Keratinocyte (primary cell): ENCODE measurements at places on chromosomes 2 and 18. TPM values are rescaled to one million over a fixed set of nuclear protein-coding genes. Genes with fewer than 3 reads are reported as not detected.

DNA sequence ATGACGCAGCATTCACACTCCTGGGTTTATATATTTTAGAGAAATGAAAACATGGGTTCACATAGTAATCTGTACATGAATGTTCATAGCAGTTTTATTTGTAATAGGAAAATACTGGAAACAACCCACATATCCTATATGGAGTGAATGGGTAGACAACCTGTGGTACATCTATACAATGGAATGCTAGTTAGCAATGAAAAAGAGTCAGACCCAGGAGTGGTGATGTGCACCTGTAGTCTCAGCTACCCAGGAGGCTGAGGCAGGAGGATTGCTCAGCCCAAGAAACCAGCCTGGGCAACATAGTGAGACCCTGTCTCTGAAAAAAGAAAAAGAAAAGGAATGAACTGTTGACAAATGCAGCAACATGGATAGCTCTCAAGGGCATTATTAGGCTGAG, 25.9 kb downstream of the AFTPH start:
- H3K27ac ChIP-seq: no peak overlapping the region
- peaks cover 5% of the 10 kb centered on the region for H3K36me3 ChIP-seq
- H3K27me3 ChIP-seq: no peaks in the 10 kb centered on the region
- no peak for DNase-seq

DNA sequence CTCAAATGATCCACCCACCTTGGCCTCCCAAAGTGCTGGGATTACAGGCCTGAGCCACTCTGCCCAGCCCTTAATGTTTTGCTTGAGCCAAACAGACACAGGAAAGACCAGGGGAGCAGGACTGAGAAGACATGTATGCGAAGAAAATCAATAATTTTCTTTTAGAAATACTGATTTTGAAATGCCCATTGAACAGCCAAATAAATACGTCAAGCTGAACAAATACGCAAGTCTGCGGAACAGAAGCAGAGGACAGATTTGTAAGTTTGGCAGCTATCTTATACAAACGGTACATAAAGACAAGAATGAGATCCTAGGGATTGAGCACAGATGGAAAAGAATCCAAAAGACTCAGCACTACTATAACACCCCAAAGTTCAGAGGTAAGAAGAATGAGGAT, 20.8 kb downstream of the SF3B1 start:
- H3K4me3 ChIP-seq: no peak overlapping the region
- peaks cover 20% of the 10 kb centered on the region for H3K36me3 ChIP-seq
- no peak overlapping the region for H3K27ac ChIP-seq
- DNase-seq: no peak
- H3K4me1 ChIP-seq: no peaks in the 10 kb centered on the region
- H3K27me3 ChIP-seq: no peaks in the 10 kb centered on the region

DNA sequence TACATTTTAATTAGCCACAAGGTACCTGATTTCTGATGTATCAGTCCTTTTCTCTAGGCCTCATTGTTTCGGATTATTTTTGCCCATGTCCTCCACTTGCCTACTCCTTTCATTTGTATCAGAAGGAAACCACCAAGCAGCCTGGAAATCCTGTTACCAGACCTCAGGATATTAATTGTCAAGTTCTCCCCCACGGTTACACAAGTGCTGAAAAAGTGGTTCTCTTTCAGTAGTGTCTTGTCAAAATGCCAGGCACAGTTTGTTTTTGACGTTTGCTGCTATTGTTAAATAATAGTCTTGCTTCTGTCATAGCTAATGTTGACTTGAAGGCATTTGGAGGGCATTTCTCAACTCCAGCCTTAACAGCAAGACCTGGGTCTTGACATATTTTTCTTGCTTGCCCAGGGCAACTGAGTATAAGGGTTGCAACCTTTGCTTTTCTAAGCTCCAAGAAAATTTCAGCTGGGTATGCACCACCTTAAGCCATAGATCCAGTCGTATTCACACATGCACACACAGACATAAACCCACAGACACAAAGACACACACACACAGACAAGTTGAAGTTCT, 31.0 kb downstream of the INSIG2 start:
- no peak overlapping the region for H3K4me3 ChIP-seq
- peaks cover 57% of the 10 kb centered on the region for H3K4me1 ChIP-seq
- no peak overlapping the region for H3K27ac ChIP-seq
- no peaks in the 10 kb centered on the region for H3K27me3 ChIP-seq
- no peaks in the 10 kb centered on the region for H3K36me3 ChIP-seq

- no peak for DNase-seq
- H3K4me1 ChIP-seq: no peaks in the 10 kb centered on the region
- no peaks in the 10 kb centered on the region for H3K27me3 ChIP-seq
- no peaks in the 10 kb centered on the region for H3K36me3 ChIP-seq
These were observed 25.0 kb upstream of the COPS8 start for GRCh38 chr2:237060534-237061312.

GRCh38 chr2:191786694-191787093, 60.2 kb downstream of the CAVIN2 start:
- no peak overlapping the region for H3K27ac ChIP-seq
- H3K27me3 ChIP-seq: no peaks in the 10 kb centered on the region
- H3K36me3 ChIP-seq: no peaks in the 10 kb centered on the region
- no peak for DNase-seq
- H3K4me3 ChIP-seq: no peak overlapping the region
- H3K4me1 ChIP-seq: no peaks in the 10 kb centered on the region

DNA sequence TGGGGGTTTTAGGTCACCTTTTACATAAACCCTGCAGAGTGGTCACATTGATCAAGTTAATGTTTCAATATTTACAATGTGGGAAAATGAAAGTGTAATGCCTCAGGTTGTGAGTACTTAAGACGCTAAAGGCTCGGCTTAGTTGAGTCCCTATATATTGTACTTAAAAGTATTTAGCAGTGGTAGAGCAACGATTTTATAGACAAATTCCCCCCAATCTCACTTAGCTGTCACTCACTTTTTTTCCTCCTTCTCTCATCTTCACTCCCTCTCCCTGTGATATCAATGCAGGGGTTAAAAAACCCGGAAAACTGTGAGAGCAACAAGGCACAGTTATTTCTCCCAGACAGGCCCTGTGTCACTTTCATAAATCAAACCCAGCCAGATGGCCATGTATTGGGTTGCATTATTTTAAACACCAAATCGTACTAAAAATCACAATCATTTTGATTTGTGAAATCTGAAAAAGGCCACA, 5.4 kb downstream of the POU3F3 start:
- peaks cover 72% of the 10 kb centered on the region for H3K27me3 ChIP-seq
- no peaks in the 10 kb centered on the region for H3K4me1 ChIP-seq
- DNase-seq: no peak
- H3K36me3 ChIP-seq: no peaks in the 10 kb centered on the region
- no peak overlapping the region for H3K4me3 ChIP-seq

GRCh38 chr2:96916156-96916630, 46.3 kb upstream of the SEMA4C start:
- peaks cover 17% of the 10 kb centered on the region for H3K4me1 ChIP-seq
- no peak overlapping the region for H3K27ac ChIP-seq
- H3K27me3 ChIP-seq: peaks cover 42% of the 10 kb centered on the region
- no peak for DNase-seq

DNA sequence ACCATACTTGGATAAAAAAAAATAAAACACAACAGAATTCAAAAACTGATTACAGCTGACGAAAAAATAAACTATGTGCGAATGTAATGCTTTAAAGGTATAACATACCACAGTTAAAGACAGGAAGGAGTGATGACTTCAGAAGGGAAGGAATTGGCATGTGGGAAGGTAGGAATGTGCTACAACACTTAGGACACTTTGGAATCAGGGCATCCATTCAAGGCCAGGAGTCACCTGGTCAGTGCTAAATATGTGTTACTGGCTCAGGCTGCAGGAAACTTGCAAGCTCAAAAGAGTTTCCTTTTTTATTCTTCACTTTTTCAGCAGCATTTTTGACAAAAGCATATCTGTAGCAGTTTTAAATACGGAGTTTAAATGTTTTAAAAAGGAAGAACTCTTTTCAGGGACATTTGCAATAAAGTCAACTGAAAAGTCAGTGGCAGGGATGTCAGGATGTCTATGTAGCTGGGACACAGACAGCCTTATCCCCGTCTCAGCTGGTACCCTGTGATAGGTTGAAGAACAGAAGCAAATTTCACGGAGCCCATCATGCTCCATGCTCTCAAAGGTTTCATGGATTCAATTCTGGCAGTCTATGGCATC, 138.0 kb upstream of the KLHL14 start:
- H3K4me3 ChIP-seq: no peak overlapping the region
- no peaks in the 10 kb centered on the region for H3K27me3 ChIP-seq
- H3K4me1 ChIP-seq: peaks cover 11% of the 10 kb centered on the region

GRCh38 chr2:183455056-183455455, 330.8 kb downstream of the NUP35 start:
- H3K27ac ChIP-seq: no peak overlapping the region
- no peak for DNase-seq
- no peak overlapping the region for H3K4me3 ChIP-seq
- no peaks in the 10 kb centered on the region for H3K27me3 ChIP-seq
- H3K36me3 ChIP-seq: no peaks in the 10 kb centered on the region
- no peaks in the 10 kb centered on the region for H3K4me1 ChIP-seq

GRCh38 chr2:112311932-112312331, 36.5 kb downstream of the ZC3H6 start:
- no peak overlapping the region for H3K27ac ChIP-seq
- H3K27me3 ChIP-seq: no peaks in the 10 kb centered on the region
- H3K4me1 ChIP-seq: peaks cover 9% of the 10 kb centered on the region
- no peak for DNase-seq

DNA sequence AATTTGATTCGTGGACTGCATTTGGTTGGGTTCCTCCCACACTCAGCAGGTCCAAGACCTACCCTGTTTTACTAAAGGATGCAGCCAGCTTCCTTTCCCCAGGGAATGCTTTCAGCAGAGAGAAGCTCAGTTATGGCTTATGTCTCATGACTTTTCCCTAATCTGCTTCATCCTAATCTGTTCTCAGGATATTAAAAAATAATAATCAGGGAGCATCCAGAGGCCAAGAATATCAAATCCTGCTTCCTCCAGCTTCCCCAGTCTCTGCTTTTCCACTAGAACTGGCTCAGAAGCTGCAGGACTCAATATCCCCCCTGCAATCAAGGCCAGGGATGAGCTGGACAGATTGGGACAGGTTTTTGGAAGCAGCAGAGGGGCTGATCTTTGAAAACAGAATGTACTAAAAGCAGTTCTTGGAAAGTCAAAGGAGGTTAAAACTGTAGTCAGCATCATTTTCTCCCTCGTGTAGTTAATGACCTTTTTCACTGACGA, 326.9 kb upstream of the TNP1 start:
- H3K27ac ChIP-seq: no peak overlapping the region
- no peaks in the 10 kb centered on the region for H3K36me3 ChIP-seq
- H3K4me1 ChIP-seq: no peaks in the 10 kb centered on the region
- no peaks in the 10 kb centered on the region for H3K27me3 ChIP-seq
- DNase-seq: no peak

- H3K4me1 ChIP-seq: peaks cover 26% of the 10 kb centered on the region
- no peaks in the 10 kb centered on the region for H3K36me3 ChIP-seq
- no peak overlapping the region for H3K4me3 ChIP-seq
- H3K27me3 ChIP-seq: no peaks in the 10 kb centered on the region
- no peak overlapping the region for H3K27ac ChIP-seq
These were observed 67.3 kb downstream of the NCKAP5 start for GRCh38 chr2:133500917-133501316.

GRCh38 chr2:159095813-159096212, 127.4 kb downstream of the TANC1 start:
- H3K27ac ChIP-seq: no peak overlapping the region
- H3K27me3 ChIP-seq: no peaks in the 10 kb centered on the region
- H3K36me3 ChIP-seq: peaks cover 11% of the 10 kb centered on the region
- H3K4me3 ChIP-seq: no peak overlapping the region

DNA sequence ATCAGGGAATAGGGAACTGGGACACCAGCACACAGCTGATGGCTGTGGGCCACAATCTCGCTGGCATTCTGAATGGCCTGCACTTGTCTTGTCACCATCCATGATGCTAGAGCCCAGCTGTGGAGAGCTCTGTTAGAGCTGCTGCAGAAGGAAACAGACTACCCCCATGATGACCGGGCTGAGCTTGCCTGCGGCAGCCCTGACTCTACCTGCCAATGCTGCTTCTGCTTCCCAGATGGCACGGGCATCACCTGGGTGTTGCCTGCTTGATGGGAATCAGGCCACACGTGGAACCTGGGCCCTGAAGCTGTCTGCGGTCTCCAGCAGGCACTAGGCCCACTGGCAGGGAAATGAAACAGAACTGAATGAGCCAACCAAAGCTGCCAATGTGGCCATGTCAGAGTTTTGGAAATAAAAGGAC, 11.2 kb upstream of the DAW1 start:
- no peak overlapping the region for H3K27ac ChIP-seq
- H3K36me3 ChIP-seq: no peaks in the 10 kb centered on the region
- H3K27me3 ChIP-seq: no peaks in the 10 kb centered on the region
- no peak overlapping the region for H3K4me3 ChIP-seq

DNA sequence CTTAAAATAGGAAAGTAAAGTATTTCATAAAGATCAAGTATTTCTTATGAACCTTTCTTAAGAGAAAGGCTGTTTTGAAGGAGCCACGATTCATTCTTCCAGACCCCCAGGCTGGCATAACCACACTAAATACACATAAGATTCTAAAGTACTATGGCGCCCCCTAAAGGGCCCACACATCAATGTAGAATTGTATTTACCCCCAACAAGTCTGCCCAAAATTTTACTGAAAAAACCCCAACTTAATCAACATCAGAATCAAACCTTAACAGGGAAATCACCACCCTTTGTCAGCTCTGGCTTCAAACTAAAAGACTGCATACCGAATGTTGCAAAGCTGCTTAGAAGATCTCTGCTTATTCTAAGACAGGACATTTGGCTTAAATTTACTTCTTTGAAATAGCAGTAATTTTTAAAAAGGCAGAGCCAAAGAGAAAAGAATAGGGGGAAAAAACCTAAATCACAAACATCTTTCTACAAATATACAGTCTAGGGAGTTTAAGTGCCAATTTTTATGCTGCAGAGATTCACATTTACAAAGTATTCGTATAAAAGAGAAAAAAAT, 20.4 kb upstream of the BCL2 start:
- DNase-seq: no peak
- no peaks in the 10 kb centered on the region for H3K27me3 ChIP-seq
- peaks cover 20% of the 10 kb centered on the region for H3K4me1 ChIP-seq

GRCh38 chr2:157192445-157193423, 64.8 kb upstream of the GALNT5 start:
- H3K27me3 ChIP-seq: no peaks in the 10 kb centered on the region
- no peaks in the 10 kb centered on the region for H3K4me1 ChIP-seq
- H3K36me3 ChIP-seq: no peaks in the 10 kb centered on the region
- no peak for DNase-seq
- no peak overlapping the region for H3K27ac ChIP-seq

POMC gene
- 0.13 TPM in 1 of 3 replicates, not detected in the others for polyA plus RNA-seq

AMMECR1L gene
- 12.6 to 23.0 TPM (median 16.8 TPM) in 3 replicates for polyA plus RNA-seq

HOXD11 gene
- 0.08 TPM in 1 of 3 replicates, not detected in the others for polyA plus RNA-seq

CAPN13 gene
- 0.09 TPM in 1 of 3 replicates, not detected in the others for polyA plus RNA-seq

HOXD13 gene
- not detected in 3 replicates for polyA plus RNA-seq

DNPEP gene
- polyA plus RNA-seq: 34.1 to 61.3 TPM (median 41.6 TPM) in 3 replicates

POTEJ gene
- not detected in 3 replicates for polyA plus RNA-seq

ALK gene
- polyA plus RNA-seq: not detected in 3 replicates
